ENCODE measurements at places on chromosomes 5 and 9. TPM values are rescaled to one million over a fixed set of nuclear protein-coding genes. Genes with fewer than 3 reads are reported as not detected.

Gene ADAMTS12
- 13.4 TPM for total RNA-seq

Gene SAXO1
- not detected for total RNA-seq

Gene LMAN2
- 361 TPM for total RNA-seq

Gene PIP5K1B
- total RNA-seq, result not detected

Gene CFAP157
- total RNA-seq, result not detected
